ENCODE measurements at places on chromosomes 6 and 20.

DNA sequence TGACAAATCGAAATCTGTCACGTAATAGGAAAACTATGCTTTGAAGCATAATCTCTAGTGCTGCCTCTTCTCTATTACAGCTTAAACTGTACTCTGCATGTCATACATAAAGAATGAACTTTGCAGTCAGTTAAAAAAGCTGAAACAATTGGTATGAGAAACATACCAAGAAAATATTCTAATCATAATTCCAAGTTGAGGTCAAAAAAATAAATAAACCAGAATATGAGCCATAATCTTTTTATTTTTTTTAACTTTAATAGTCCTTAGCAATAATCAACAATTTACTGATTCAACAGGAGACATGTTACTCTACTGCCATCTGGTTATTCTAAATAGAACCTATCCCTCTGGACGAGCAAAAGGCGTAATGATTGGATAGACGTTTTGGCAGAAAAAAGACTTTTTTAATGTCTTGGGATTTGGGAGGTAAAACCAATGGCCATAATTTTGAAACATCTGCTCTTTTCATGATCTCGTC lies 224.4 kb upstream of the FLRT3 start:
- no peak for DNase-seq

- DNase-seq = no peak
Measured at GRCh38 chr20:33933469-33933909, 60.2 kb upstream of the RALY start.

DNA sequence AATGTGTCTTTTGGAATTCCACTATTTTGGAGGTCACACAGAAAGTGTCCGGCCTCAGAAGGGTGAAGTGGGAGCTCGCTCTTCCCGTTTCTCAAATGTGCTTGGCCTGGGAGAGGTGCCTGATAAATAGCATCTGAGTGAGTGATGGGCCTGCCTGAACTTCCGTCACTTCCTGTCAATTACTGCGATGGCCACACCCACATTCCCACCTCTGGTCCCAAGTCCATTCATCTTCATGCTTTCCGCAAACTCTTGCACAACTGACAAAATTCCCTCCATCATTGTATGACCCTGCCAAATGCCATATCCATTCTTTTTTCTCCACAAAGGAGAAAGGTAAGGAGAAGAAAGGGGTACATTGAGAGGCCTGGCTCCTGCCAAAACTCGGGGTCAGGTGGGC lies 169.0 kb downstream of the QKI start:
- DNase-seq = no peak

DNA sequence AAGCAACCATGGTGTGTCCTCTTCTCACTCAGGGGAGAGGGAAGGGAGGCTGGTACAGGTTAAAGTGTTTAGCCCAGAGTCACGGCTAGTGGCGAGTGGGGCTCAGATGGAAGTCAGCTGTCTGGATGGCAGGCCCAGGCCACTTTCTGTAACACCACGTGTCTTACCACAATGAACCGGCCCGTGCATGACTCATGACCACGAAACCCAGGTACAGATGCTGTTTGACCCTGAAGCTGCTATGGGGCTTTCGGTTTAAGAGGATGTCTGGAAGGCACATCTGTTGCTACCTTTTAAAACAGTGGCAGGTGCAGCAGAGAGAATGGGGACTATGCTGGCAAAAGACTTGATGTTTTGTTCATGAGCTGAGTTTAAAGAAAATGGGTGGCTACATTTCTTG lies 36.5 kb upstream of the MPC1 start:
- no peak for DNase-seq

- DNase-seq = no peak
Measured at GRCh38 chr6:118667988-118668387, 16.6 kb upstream of the CEP85L start.

- DNase-seq = no peak
Measured at GRCh38 chr6:125930765-125931418, 25.7 kb upstream of the HINT3 start.

- DNase-seq = no peak
Measured at GRCh38 chr6:78615430-78615904, 251.9 kb upstream of the IRAK1BP1 start.

DNA sequence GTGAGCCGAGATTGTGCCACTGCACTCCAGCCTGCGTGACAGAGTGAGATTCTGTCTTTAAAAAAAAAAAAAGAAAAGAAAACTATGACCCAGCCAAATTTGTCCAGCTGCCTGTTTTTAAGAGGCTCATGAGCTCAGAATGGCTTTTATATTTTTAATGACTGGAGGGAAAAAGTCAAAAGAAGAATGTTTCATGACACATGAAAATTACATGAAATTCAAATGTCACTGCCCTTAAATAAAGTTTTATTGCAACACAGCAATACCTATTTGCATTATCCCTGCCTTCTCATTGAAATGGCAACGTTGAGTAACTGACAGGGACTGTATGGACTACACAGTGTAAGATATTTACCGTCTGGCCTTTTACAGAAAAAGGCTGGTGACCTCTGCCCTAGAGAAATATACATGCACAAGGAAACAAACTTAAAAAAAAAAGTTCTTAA lies 11.4 kb downstream of the SENP6 start:
- DNase-seq = peak; percentile 8

Data from left kidney (tissue), 8 donors.